DMS153 (cell line): ENCODE measurements at places on chromosomes 13 and 19.
A peak's percentile ranks its signal among the peaks of the same experiment; 100 is the strongest.

- no peak for DNase-seq
Observed at GRCh38 chr19:48858984-48859710, 9.3 kb downstream of the PLEKHA4 start.

GRCh38 chr13:107767119-107767518, 448.2 kb downstream of the LIG4 start:
- peak; percentile 54 for DNase-seq

- no peak for DNase-seq
Observed at GRCh38 chr13:78595495-78596398, 7.6 kb downstream of the POU4F1 start.

GRCh38 chr13:28794396-28794795, 25.7 kb upstream of the MTUS2 start:
- DNase-seq, result no peak

GRCh38 chr19:13071444-13072187, 31.0 kb downstream of the LYL1 start:
- no peak for DNase-seq

- no peak for DNase-seq
Observed at GRCh38 chr19:56862741-56863140, 22.2 kb upstream of the PEG3 start.

- no peak for DNase-seq
Observed at GRCh38 chr19:50478901-50479715, 2.5 kb upstream of the GARIN5A start.

DNA sequence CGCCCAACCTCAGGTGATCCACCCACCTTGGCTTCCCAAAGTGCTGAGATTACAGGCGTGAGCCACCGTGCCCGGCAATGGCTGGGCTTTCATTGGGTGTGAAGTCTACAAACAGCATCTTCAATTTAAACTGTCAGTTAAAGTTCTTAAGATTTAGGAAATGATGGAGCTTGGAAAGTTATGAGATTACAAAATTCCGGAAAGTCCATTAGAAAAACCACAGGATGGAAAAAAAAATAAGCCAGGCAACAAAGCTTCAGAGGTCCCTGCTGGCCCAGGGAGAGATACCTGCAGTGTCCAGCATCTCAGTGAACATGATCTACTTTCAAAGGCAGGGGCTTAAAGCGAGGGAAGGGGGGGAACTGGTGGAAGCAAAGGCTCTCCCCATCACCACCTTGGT, 4.6 kb upstream of the ZNF587B start:
- DNase-seq, result no peak

GRCh38 chr13:105465251-105465650, 1070.2 kb downstream of the EFNB2 start:
- no peak for DNase-seq

DNA sequence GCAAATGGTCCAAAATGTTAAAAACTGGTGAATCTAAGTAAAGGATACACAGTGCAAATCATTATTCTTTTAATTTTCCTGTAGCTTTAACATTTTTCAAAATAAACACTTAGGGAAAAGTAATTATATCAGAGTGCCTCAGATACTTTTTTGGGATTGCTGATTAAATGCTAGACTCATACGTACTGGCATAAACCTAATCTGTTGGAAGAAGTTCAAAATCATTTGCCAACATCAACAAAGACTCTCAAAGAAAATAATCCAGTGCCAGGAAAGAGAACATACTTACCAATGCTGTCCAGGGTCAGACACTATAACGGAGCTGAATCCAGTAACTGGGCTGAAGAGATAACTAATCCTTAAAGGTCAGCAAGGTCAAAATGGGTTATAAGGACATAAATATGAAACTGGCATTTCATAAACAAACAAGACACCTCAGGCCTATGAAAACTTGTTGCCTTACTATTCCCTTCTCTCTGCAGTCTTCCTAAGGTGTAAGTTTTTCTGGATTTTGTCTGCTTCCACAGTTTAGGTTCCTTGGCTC, 3.3 kb upstream of the ZNF420 start:
- no peak for DNase-seq

- no peak for DNase-seq
Observed at GRCh38 chr19:18441804-18442788, 4.2 kb upstream of the ISYNA1 start.
